ENCODE measurements at places on chromosomes 11 and 22.

GRCh38 chr11:121892131-121892681 lies 223.8 kb downstream of the BLID start:
- peak; percentile 38 for DNase-seq

GRCh38 chr11:34674038-34674437 lies 53.1 kb downstream of the EHF start:
- DNase-seq: no peak

- no peak for DNase-seq
Measured at GRCh38 chr11:68813773-68814172, 27.9 kb downstream of the CPT1A start.

- peak; percentile 91 for DNase-seq
Measured at GRCh38 chr22:38766076-38766777, 10.4 kb upstream of the SUN2 start.

GRCh38 chr11:119125821-119126220 lies 4.4 kb downstream of the HINFP start:
- DNase-seq: no peak

DNA sequence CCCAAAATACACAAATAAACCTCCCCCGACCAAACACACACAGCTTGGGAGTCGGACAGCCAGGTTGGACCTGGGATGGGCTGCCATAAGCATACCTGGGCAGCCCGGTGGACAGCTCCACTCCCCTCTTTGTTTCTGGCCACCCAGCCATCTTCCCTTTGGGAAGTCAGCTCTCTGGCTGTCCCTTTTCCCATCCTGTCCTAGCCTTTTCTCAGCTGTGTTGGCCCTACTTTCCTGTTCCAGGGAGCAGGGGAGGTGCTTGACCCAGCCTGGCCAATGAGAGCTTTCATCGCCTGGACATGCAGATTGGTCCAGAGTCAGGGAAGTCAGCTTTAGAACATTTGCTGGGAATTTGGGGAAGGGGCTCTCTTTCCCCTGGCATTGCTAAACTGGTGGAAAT lies 68.7 kb upstream of the NECTIN1 start:
- peak; percentile 68 for DNase-seq

- DNase-seq: peak; percentile 81
Measured at GRCh38 chr11:112961146-112961668, at the start of gene NCAM1. Gene NCAM1 (plus strand): TSS chr11:112961420.

- DNase-seq: no peak
Measured at GRCh38 chr22:20764729-20765128, 9.2 kb upstream of the SERPIND1 start.

GRCh38 chr11:61696602-61697001 lies 16.4 kb downstream of the DAGLA start:
- no peak for DNase-seq

GRCh38 chr11:97956904-97957303 lies 1063.8 kb upstream of the CNTN5 start:
- DNase-seq: no peak

DNA sequence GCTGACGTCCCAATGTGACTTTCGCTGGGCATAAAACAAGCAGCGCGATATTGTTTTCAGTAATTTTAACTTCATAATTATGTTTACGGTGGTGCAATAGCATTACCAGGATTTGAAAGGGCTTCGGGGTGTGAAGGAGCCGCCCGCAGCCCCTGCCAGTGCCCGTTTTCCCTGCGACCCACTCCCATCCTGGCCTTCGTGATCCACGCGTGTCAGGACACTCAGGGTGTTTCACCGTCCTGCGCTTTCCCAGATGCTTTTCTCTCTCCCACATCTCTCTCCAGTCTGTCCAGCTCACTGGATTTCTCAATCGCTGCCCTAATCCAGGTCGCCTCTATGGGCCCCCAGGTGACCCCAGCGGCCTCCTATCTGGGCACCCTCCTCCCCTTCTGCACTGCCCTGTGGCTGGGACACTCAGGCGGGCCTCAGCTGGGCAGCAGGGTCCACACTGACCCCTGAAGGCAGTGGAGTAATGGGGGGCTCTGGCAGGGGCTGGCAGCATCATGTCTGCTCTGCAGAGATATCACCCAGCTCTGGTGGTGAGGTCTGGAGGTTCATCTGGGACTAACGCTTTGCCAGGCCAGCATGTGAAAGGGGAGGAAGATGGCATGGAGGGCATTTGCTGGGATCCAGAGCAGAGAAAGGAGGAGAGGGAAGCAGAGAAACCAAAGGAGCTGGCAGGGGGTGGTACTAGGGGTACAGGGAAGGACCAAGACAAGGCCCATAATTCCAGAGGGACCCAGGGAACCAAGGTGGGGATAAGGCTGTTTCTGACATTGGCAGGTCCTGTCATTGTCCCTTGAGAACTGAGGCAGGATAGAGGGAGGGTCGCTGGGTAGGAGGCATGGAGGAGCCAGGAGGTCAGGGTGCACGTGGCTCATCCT lies 622.8 kb downstream of the BRD1 start:
- no peak for DNase-seq

- peak; percentile 29 for DNase-seq
Measured at GRCh38 chr11:83070044-83070701, 1.5 kb downstream of the RAB30 start.

DNA sequence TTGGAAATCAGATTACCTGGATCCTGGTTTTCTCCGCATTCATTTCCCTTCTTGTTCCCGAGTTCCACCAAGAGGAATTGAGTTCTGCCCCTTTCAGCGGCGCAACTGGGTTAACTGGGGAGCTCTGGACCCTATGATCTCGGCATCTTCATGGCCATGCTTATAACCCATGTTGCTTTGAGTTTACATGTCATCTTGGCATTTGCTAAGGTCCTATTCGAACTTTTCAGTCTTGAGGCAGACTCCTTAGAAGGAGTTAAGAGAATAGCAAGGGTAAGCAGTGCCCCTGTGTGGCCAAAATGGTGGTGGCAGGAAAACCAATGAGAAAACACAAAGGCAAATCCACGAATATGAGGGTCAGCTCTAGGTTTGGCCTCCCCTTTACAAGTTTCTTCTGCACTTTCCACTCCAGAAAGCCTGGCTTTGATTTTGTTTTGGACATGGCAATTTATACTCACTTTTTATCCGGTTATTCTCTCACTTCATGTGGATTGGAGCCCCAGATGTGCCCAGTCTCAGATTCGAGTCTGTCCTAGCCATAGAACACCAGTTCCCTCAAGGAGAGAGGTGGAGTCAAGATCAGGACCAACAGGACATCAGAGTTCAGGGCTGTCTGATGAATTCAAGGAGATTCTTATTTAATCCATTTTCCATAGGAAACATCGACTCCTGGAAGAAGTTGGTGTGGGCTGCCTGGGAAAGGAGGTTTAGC lies 55.3 kb upstream of the FBXO3 start:
- DNase-seq: peak; percentile 76

GRCh38 chr22:41429232-41429950 lies 17.2 kb downstream of the TOB2 start:
- DNase-seq: no peak

DNA sequence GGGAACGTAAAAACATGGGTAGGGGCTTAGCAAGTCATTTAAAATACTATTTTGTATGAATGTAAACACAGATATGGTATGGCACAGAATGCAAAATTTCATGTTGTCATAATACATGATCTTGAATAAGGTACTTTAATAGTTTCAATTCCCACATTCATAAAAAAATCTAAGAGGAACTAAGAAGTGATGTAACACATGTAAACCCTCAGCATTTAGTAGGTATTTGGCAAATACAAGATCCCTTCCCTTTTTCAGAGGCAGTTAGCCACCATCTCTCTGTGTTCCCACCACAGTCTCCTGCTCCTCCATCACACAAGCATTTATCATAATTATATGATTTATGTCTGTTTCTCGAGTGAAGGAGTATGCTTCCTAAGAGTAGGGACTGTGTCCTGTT lies 251.8 kb downstream of the TENM4 start:
- no peak for DNase-seq

DNA sequence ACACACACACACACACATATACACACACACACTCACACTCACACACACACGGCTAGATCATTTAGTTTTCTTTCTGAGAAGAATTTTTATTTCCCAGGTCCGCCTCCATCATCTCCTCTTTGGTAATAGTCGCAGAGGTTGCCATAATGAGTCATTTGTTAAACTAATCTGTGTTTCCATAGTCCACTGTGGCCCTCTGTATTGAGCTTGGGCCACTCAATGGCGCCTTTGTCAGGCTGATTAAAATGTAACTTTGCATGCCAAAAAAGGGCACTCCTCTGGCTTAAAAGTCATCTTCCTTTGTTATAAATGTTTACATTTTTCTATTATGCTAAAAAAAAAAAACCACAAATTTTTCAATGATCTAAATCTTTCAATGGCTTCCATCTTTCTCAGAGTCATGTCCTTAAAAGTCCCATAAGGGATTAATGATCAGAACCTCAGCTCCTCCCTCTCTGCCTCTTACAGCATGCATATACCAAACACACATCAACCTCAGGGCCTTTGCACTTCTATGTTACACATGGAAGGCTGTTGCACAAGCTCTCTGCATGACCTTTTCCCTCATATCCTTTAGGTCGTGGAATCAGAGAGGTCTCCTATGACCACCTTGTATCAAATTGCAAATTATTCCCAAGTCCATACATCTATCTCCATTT lies 35.3 kb downstream of the EHF start:
- no peak for DNase-seq

- DNase-seq: no peak
Measured at GRCh38 chr11:131807876-131808275, 437.5 kb downstream of the NTM start.

DNA sequence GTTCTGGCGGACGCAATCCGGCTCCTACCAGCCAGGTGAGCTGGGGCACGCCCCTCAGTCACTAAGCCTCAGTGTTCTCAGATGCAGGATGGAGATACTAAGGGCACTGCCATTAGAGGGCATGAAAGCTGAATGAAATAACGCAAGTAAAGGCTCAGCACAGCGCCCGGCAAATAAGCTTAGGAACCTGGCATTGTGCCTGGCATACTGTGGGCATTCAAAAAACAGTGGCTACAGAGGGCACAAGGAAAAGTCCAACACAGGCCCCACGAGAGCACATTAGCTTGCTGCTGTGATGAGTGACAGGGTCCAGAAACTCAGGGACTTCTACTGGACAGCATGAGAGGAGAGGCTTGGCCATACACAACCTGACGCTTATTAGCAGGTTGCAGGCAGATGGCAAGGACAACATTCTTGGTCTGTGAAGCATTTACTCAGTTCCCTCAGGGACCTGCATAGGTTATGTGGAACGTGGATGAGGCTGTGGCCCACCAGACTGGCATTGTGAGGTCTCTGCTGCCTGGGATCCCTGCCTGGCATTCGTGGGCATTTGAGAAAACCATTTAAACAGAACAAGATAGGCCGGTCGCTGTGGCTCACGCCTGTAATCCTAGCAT lies 12.2 kb downstream of the TXN2 start:
- no peak for DNase-seq

GRCh38 chr11:79087961-79088318 lies 352.9 kb downstream of the TENM4 start:
- no peak for DNase-seq

GRCh38 chr11:113528982-113529381 lies 53.8 kb upstream of the DRD2 start:
- no peak for DNase-seq

GRCh38 chr11:117205211-117205818 lies 6.1 kb downstream of the TAGLN start:
- DNase-seq: no peak

- DNase-seq: no peak
Measured at GRCh38 chr11:1520209-1520662, 33.7 kb upstream of the MOB2 start.

GRCh38 chr11:22389526-22390282 lies 51.5 kb downstream of the SLC17A6 start:
- DNase-seq: no peak

DNA sequence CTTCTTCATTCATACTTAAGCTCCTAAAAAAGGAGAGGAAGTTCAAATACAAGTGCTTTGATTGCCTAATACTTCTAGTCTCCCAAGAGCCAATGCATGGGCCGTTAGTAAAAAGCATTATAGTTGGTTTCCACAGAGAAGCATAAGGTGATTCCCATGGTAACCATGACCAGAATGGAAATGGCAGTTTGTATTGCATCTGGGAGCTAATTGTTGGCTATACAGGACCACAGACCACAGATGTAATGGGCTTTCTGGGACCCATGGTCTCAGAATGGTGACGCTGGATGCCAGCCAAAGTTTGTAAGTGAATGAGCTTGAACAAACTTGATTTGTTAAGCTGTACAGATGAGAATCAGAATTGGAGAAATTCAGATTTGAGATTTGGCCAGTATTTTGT lies 333.9 kb upstream of the C11orf87 start:
- DNase-seq: no peak

- DNase-seq: no peak
Measured at GRCh38 chr11:119936426-119936825, 201.5 kb downstream of the TRIM29 start.

GRCh38 chr22:19341500-19341899 lies 50.0 kb upstream of the CLTCL1 start:
- DNase-seq: no peak

Measured in iPS-NIHi11 (cell line).